ENCODE measurements at places on chromosomes 12 and 14.
A peak's percentile ranks its signal among the peaks of the same experiment; 100 is the strongest.

- DNase-seq, result peak; percentile 87
Observed at GRCh38 chr12:125183187-125184067, 118.2 kb downstream of the AACS start.

- no peak for DNase-seq
Observed at GRCh38 chr12:32820376-32820931, 64.8 kb upstream of the YARS2 start.

GRCh38 chr12:95116773-95117172, 43.4 kb upstream of the NR2C1 start:
- DNase-seq, result no peak

DNA sequence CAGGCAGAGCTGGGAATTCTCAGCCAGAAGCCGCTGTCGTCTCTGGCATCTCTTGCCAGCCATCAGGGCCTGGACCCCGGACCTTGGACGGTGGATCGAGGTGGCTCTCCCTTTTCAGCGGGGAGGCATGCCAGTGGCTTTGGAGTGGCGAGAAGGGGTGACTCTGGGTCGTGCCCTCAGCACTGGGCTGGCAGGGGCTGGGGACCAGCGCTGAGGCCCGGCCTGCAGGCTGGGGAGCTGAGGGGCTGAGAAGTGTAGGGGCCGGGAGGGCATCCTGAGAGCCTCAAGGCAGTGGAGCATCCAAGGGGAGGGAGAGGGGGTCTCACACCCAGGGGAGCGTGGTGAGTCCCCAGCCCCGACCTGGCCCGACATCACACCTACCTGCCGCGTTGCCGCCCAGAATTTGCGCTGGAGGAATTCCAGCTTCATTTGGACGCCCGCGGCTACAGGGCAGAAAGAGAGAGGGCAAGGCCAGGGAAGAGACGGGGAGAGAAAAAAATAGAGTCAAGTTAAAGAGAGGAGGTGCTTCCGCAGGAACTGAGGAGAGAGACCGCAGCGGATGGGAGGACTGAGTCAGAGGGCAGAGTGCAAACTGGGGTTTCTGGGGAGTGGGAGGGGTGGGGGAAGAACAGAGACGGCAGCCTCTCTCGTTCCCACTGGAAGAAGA, 9.0 kb upstream of the LRTM2 start:
- peak; percentile 24 for DNase-seq

GRCh38 chr14:95953111-95953724, 76.6 kb downstream of the TUNAR start:
- DNase-seq, result no peak

DNA sequence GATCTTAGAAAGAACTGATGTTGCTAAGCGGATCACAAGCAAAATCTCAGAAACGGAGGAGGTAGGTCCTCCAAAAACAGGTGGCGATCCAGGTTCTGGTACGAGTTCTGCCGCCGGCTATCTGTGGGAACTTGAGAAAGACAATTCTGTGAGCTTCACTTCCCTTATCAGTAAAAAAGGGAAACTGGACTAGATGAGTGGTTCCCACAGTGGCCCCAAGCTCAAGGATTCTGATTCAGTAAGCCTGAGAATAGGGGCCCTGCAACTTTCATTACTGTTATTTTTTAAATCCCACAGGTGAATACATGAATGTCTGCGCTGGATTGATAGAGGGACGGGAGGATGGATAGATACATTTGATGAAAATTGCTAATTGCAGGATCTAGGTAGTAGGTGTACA, 160.2 kb downstream of the PPM1H start:
- DNase-seq, result no peak

DNA sequence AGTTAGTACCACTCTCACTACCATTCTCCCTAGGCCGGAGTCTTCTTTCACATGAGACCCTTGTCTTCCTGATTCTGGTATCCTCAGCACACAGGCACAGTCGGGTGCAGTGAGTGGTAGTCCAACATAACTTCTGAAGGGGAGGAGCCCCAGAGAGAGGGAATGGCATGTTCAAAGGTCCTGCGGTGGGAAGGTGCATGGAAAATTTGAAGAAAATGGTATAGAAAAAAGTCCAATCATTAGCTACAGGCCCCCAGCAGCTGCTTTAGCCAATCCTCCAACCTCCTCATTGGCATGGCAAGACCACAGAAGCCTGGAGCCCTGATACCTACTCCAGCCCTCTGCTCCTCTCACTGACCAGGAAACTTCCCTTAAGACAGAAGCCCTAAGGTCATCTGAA, 96.6 kb downstream of the ZFP36L1 start:
- no peak for DNase-seq
